ENCODE measurements at places on chromosomes 2 and 18.

DNA sequence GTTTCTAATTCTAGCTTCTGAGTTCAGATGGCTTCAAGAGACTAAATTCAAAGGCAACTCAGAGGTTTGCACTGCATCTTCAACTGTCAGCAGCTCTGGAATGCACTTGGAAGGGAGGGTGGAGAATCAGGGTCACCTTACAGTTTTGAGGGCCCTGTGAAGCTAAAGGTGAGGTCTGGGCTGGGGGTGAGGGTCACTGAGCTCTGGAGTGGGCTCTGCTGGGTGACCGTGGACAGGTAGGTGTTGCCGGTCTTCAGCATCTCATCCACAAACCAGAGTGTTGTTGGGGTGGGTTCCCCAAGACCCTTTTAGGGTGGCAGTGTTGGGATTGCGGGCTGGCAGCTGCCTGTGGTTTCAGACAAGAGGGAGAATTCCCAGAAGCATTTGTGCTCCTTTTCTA is 70.1 kb upstream of the CXCR4 start:
- no peak for DNase-seq

DNA sequence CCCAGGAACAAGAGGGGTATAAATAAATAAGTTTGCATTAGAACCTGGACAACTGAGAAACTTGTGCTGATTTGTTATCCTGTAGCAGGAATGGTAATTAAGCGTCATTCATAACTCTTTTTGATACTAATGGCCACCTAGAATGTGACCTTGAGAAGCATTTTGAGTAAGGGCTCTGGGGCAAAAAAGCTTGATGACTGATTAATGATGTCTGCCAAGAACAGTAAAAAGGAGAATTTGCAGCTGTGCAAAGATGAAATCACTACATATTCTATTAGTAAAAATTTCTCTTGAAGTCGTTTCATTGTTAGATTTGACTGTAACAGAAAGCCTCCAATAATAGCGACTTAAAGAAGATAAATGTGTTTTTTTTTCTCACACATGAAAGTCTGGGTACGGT is 157.7 kb downstream of the PRKCE start:
- no peak for DNase-seq

- no peak for DNase-seq
These were observed 86.0 kb downstream of the WDSUB1 start for GRCh38 chr2:159200498-159200897.

GRCh38 chr2:191478799-191479679 is 198.9 kb upstream of the NABP1 start:
- DNase-seq, result no peak

GRCh38 chr18:28062443-28062842 is 114.5 kb downstream of the CDH2 start:
- no peak for DNase-seq

GRCh38 chr2:52695731-52696130 is 1071.9 kb upstream of the CHAC2 start:
- DNase-seq, result no peak

DNA sequence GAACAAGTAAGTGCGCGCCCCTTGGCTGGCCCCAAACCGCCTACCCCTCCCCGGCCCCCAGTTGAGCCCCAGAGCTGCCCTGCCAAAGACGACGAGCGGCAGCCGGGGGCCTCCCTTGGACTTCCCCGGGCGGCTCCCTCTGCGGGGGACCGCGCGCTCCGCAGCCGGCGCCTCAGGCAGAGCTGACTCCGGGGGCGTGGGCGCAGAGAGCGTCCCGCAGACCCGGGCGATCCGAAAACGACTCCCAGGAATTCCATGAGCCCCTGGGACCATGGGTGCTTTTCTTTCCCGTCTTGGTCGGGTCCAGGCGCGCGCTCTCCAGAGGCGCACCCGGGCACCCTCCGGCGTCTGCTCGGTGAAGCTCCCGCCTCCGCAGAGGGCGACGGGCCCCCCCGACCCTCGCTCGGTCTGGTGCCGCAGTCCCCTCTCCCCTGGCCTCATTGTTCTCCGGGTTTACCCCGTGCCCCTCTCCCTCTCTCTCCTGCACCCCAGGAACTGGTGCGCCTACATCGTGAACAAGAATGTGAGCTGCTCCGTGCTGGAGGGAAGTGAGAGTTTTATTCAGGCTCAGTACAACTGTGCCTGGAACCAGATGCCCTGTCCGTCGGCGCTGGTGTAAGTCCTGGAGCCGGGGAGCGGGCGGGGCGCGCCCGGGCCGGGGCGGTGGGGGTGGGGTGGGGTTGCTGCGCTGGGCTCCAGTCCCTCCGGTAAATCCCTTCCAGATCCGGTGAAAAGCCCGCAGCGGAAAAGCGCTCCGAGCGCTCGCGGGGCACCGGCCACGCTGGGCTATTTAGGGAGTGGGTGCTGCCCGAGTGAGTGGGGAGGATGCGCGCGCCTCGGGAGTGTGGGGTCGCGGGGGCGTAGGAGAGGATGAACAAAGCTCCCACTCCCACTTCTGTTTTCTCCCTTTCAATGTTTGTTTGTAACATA is 776 bp downstream of the EMILIN2 start:
- DNase-seq, result no peak

DNA sequence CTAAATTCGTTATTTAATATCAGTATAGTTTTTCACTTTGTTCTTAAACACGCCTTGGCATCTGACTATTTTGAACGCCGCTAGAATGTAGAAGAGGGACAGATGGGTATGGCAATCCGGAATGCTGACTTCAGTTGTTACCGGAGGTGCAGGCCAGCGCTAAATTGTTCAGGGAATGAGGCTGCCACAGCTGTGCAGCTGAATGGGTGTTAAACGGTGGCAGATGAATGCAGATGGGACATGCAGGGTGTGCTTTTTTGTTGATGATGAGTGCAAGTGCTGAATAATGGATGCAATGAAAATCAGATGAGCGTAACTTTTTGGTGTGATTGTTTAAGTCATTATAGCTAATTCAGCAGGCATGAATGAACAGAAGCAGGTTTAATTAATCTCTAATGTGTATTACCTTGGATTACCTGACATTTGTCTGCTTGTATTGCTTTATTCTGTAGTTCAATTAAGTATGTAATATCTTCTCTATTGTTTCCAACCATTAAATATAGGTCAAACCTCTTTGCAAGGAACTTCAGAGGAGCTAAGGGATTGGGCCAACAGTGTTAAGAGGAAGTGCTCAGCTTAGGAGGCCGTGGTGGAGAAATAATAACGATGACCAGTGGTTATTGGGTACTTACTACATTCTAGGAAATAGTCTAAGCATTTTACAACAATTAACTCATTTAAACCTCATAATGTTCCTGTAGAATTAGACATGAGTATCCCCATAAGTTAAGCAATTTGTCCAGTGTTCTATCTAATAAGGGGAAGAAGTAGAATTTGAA is 11.9 kb upstream of the CREG2 start:
- no peak for DNase-seq

- DNase-seq, result no peak
These were observed 157.2 kb downstream of the MIB1 start for GRCh38 chr18:21897811-21898210.

GRCh38 chr2:46198966-46199365 is 98.2 kb upstream of the EPAS1 start:
- DNase-seq, result no peak

GRCh38 chr2:148523315-148523714 is 121.2 kb upstream of the EPC2 start:
- no peak for DNase-seq
